Esophagus muscularis mucosa (tissue), 4 donors: ENCODE measurements at places on chromosomes 1 and 21. TPM values are rescaled to one million over a fixed set of nuclear protein-coding genes. Genes with fewer than 3 reads are reported as not detected.

Gene OR2W3
- 0.34 TPM for total RNA-seq

GRCh38 chr1:150194381-150195031 is 41.4 kb downstream of the ANP32E start:
- no peak for DNase-seq

GRCh38 chr1:28518000-28518744 is 12.3 kb downstream of the RCC1 start:
- peak; percentile 97 for DNase-seq

GRCh38 chr21:33801424-33802405 is 113.9 kb downstream of the ATP5PO start:
- no peak for DNase-seq

Gene SPATA21
- not detected for total RNA-seq

Gene HNRNPCL4
- total RNA-seq: not detected

DNA sequence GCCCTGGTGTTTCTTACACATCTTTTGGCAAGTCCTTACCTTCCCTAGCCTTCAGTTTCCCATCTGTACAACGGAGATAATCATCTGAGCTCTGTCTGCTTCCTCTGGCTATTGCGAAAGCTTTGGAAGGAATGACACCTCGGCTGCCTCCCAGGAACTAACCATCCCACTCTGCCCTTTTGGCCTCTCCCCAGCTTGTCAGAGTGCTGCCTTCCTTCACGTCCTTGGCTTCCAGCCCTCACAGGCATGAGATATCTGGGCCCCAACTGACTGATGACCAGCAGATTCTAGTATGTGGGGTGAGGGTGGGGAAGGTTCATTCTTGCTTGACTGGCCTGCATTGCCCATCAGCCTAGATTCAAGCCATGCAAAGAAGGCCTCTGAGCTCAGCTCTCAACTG is 253.1 kb upstream of the FGGY start:
- no peak for DNase-seq

DNA sequence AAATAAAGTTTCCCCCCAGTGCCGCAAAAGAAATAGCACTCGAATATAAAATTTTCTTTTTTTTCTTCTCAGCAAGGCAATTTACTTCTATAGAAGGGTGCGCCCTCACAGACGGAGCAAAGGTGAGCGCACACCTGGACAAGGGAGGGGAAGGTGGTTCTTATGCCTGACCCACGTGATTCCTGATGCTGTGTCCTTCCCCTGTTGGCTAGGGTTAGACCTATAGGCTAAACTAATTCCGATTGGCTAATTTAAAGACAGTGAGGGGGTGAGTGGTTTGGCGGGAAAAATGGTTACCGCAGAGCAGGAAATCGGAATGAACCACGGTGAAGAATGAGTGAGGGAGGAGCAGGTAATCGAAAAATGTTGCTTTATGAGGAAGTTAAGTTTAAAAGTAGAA is 607 bp upstream of the FAAH start:
- DNase-seq: no peak
